Activated CD4-positive, alpha-beta T cell treated with anti-CD3 and anti-CD28 coated beads for 4 hours (primary cell): ENCODE measurements at places on chromosomes 2 and 18.

DNA sequence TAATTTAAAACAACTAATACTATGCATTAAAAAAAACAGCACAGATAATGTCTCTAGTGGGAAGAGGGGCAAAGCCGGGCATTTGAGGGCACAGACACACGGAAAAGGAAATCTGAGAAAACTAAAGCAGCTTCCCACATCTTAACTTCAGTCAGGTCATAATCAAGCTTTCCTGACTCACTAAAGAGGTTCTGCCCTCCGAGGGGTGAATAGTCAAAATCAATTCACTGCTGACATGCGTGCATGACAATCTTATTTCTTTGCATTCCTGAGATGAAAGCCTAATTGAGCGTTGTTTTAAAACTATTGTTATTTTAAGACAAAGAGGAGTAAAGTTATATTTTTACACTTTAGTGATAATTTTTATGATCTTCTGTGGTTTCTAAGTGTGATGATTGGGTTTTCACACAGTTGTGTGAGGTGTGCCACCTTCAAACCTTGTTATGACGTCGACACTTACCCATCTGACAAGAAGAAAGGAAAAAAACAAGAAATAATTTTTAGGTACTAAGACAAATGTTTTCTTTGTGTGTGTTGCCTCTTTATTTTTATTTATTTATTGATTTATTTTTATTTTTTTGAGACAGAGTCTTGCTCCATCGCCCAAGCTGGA is 90.9 kb downstream of the GATA6 start:
- DNase-seq = no peak

DNA sequence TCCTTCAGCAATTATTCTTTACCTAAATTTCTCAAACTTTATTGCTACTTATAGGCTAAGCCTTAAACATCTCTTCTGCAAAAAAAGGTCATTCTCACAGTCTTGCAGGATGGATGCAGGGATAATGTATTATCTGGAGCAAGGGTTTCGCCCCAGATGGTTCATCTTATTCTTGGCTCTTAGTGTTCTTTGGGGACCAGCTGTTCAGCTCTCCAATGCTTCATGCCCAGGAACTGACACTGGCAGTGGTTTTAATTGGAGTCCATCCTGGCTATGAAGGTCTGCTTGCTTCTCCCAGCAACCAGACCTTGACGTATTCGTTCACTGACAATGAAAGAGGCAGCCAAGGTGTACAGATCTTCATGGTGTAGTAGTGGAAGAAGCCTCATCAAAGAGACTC is 331.9 kb downstream of the SLC8A1 start:
- DNase-seq = no peak

DNA sequence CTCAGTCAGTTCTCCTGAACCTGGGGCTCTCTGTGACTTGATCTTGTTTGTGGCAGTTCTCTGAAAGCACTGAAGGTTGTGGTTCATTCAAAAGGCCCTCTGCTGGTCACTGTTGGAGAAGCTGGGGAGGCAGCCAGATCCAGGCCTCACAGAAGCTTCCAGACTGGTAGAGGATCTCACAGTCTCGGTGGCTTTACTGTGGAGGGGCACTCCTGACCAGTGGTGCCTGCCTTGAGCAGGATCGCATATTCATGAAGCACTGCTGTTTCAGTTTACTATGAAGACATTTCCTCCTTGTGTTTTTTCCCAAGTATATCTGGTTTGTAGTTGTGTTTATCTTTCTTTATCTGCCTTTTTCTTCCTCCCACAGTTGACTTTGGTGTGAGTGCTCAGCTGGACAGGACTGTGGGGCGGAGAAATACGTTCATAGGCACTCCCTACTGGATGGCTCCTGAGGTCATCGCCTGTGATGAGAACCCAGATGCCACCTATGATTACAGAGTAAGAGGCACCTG is 133.9 kb downstream of the MAP4K4 start:
- DNase-seq = peak; percentile 67

GRCh38 chr2:188813315-188813714 is 160.9 kb upstream of the COL3A1 start:
- DNase-seq = no peak

DNA sequence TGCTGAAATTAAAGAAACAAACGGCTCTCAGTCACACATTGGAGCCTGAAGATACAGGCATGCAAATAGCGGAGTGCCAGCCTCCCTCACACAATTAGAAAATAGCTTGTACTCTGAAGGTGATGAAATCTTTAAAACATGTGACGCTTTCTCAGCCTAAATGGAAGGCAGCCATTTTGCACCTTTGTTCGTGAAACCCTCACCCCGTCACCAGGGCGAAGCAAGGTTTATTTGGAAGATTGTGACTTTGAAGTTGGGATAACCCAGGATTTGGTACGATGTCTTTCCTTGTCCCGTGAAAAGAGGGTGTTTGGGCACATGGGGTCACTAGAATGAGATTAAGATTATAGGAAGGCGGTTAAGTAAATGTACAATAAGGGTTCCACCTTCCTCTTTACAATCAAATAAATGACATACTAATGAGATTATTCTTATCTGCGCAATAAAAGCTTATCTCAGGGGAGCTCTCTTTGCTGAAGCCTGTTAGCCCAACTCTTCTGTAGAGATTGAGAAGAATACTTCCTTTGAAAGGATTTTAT is 4.2 kb downstream of the SH3BP4 start:
- no peak for DNase-seq

DNA sequence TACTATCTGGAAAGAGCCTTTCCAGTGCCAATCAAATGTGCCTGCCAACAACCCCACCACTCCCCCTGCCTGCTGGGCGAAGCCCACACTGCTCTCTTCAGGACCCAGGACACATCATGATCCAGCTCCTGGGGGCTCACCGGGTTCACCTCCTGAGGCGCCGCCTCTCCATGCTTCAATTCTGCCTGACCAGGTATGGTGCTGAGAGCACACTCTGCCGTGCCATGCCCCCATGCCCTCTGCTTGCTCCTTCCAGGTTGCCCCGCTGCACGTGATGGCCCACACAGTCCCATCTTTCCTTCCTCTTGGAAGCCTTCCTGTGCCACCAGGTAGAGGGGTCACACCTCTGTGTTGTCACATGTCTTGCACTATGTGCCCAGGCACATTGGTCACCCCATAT is 47.5 kb downstream of the ASB18 start:
- no peak for DNase-seq

DNA sequence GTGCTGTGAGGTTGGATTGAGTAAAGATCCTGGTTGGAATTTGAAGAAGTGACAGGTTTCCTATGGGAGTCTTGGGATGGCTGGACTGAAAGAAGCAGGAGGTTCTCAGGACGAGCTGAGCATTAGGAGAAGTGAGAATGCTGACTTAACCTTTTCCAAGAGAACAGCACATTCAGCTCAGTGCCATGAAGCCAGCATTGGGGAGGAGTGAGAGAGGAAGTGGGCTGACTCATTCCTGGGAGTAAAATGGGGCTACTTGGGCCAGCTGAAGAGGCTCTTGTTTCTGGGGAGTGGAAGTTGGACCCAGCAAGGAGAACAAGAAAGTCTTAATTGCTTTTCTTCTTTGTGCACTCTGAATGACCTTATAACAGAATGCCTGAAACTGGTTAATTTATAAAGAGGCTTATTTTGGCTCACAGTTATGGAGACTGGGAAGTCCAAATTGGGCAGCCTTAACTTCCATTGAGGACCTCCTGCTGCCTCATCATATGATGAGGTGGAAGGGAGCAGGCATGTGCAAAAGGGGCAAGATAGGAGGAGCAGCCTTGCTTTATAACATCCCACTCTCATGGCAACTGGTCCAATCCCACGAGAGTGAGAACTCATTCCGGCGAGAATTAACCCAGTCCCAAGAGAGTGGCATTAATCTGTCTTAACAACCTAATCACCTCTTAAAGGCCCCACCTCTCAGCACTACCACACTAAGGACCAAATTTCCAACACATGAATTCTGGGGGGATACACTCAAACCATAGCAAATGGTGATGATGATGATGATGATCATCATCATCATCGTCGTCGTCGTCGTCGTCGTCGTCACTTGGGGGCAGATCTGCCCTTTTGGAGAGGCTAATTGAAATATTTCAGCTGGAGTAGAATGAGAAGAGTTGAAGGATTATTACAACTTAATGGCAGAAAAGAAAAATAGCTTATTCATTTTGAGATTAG is 26.1 kb downstream of the DGUOK start:
- DNase-seq = no peak

GRCh38 chr18:50231621-50232020 is 34.7 kb downstream of the CFAP53 start:
- DNase-seq = no peak

DNA sequence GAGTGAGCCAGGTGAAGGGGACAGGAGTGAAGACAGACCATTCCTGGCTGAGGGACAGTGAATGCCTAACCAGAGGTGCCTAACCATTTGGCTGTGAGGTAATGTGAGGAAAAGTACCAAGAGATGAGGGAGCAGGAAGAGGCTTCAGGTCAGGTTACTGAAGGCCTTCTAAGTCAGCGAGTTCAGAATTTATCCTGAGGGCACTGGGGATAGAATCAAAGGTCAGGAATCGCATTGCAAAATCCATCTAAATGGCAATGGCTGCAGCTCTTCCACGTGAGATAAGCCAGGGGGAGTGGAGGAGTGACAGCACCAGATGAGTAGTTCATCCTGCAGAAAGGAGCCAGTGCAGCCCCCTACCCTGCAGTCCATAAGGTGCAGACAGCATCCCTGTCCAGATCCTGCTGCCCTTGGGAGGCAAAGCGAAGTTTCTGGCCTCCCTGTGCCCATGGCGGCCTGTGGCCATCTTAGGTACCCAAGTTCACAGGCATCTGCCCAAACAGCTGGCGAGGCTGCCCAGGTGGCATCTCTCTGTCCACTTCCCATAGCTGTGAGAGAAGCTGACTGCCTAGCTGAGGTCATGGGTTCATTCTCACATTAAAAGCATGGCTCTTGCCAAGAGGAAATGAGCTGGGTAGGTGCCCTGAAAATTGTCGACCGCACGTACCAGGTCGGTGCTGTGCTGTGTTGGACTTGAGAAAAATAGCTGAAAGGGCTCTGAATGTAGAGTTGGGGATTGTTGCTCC is 49.5 kb downstream of the CYP27C1 start:
- no peak for DNase-seq

GRCh38 chr2:36965751-36966369 is 476 bp downstream of the STRN start:
- DNase-seq = peak; percentile 3

- DNase-seq = no peak
Observed at GRCh38 chr2:19203866-19204265, 154.6 kb downstream of the OSR1 start.

GRCh38 chr2:154699575-154699930 is 1.1 kb downstream of the KCNJ3 start:
- no peak for DNase-seq

GRCh38 chr2:47486841-47487497 is 84.0 kb downstream of the MSH2 start:
- no peak for DNase-seq

- DNase-seq = no peak
Observed at GRCh38 chr2:42094114-42094513, 46.3 kb downstream of the PKDCC start.

DNA sequence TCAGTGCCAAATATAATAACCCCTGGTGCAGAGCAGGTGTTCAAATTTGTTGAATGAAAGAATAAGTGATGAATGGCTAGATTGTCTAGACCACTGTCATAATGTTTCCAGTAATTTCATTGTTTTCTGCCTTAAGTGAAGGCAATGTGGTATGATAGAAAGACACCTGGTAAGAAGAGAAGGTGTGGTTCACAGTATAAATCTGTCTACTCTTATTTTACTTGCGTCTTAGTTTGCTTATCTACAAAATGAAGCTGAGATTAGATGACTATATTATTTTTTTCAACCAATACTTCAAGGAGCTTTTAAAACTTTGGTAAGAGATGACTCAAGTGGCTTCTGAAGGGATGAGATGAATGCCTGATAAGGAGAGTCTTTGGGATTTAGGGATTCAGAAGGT is 788.4 kb downstream of the EPHA4 start:
- DNase-seq = no peak

- DNase-seq = no peak
Observed at GRCh38 chr2:187232749-187233148, 215.3 kb downstream of the CALCRL start.

DNA sequence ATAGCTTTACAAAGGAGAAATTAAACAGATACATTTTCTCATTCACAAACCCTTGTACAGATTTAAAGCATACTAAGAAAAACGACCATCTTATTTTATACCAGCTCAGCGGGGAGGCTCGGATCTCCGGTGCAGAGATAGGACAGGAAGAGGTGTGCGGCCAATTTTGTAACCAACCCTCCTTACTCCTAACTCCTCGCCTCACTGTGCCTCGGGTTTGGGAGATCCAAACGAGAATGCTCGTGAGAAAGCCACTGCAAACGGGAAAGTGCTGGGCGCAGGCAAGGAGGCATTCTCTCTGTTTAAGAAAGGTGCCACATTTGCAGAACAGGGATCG is 1.2 kb downstream of the KDSR start:
- peak; percentile 1 for DNase-seq

DNA sequence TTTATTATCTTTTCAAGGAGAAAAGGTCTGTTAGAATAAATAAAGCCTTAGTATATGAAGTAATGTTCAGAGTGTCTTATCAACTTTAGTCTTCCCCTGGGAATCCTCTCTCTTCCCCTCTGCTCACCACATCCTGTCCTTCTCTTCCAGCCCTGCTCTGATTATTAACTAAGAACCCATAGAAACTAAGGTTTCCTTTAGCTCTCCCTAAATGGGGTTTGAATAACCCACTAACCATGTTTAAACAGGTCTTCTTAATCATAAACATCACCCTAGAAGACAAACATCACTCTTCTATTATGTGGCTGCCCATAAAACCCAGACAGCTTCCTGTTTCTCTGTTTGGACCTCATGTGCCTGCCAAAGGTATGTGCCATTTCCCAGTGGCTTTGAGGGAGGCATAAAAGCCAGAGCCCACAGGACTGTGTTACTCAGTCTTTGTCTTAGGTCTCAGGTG is 50.1 kb downstream of the SLC14A1 start:
- DNase-seq = no peak

- no peak for DNase-seq
Observed at GRCh38 chr2:200748779-200749178, 62.9 kb upstream of the BZW1 start.

GRCh38 chr2:217742276-217742675 is 260.5 kb downstream of the TNS1 start:
- DNase-seq = no peak

GRCh38 chr2:177754492-177754873 is 318.1 kb downstream of the PDE11A start:
- no peak for DNase-seq

- no peak for DNase-seq
Observed at GRCh38 chr2:195531754-195532153, 125.3 kb upstream of the SLC39A10 start.

DNA sequence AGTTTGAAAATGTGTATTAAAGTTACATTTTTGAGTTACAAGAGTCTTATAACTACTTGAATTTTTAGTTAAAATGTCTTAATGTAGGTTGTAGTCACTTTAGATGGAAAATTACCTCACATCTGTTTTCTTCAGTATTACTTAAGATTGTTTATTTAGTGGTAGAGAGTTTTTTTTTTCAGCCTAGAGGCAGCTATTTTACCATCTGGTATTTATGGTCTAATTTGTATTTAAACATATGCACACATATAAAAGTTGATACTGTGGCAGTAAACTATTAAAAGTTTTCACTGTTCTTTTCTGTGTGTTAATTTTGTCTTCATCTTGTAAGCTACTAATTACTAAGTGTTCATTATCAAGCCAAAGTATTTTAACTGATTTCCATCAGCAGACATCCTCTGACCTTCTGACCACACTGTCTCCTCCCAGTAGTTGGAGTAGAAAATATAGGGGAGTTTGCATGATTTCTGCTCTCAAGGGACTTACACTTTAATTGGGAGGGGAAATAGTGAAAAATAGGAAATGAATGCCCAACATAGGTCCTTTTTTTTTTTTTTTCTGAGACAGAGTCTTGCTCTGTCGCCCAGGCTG is 4.3 kb downstream of the PMAIP1 start:
- DNase-seq = no peak

GRCh38 chr2:168475636-168476035 is 19.6 kb downstream of the CERS6 start:
- no peak for DNase-seq
